Activated gamma-delta T cell treated with Interleukin-2 at 50 U/mL for 16 hours (primary cell): ENCODE measurements at places on chromosomes 2 and 18.

DNA sequence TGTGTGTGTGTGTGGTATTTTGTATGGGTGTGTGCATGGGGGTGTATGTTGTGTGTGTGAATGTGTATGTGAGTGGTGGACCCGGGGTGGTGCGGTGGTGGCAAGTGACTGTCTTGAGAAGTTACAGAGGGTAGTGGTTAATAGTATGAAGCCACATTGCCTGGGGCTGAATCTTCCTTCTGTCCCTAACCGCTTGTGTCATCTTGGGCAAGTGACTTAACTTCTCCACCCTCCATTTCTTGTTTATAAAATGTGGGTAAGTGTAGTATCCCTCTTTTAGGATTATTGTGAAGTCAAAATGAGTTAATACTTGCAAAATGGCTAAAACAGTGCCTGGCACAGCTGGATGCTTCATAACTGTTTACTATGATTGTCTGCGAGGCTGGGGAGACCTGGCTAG, 63.5 kb downstream of the MYCN start:
- DNase-seq: no peak

- no peak for DNase-seq
These were observed 13.7 kb upstream of the TRAF3IP1 start for GRCh38 chr2:238306672-238306998.

- DNase-seq: no peak
These were observed 585.9 kb downstream of the ZEB2 start for GRCh38 chr2:143933946-143934569.

GRCh38 chr2:221521233-221521845, 50.8 kb downstream of the EPHA4 start:
- no peak for DNase-seq

- no peak for DNase-seq
These were observed 40.0 kb upstream of the MCM6 start for GRCh38 chr2:135916207-135916606.

GRCh38 chr2:155583674-155584195, 748.8 kb downstream of the NR4A2 start:
- DNase-seq: no peak

DNA sequence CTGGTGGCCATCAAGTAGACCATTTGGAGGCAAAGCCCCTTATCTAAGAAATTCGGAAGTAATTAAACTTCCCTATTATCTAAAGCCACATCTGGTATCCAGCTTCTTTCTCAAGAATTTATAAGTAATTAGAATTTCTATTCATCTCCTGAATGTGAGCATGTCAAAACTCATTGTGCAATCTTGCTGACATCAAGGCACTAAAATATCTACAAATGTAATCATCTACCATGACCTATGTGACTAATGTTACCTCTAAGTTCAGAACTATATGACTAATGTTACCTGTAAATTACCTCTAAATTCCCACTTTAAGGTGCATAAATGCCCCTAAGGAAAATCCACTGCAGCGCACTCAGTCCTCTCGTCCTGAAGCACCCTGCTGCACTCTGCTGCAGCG, 773.0 kb downstream of the CPS1 start:
- no peak for DNase-seq

- DNase-seq: no peak
These were observed 30.1 kb upstream of the GTF2A1L start for GRCh38 chr2:48587560-48587959.

- no peak for DNase-seq
These were observed 40.7 kb upstream of the PCBP1 start for GRCh38 chr2:70046534-70046933.

DNA sequence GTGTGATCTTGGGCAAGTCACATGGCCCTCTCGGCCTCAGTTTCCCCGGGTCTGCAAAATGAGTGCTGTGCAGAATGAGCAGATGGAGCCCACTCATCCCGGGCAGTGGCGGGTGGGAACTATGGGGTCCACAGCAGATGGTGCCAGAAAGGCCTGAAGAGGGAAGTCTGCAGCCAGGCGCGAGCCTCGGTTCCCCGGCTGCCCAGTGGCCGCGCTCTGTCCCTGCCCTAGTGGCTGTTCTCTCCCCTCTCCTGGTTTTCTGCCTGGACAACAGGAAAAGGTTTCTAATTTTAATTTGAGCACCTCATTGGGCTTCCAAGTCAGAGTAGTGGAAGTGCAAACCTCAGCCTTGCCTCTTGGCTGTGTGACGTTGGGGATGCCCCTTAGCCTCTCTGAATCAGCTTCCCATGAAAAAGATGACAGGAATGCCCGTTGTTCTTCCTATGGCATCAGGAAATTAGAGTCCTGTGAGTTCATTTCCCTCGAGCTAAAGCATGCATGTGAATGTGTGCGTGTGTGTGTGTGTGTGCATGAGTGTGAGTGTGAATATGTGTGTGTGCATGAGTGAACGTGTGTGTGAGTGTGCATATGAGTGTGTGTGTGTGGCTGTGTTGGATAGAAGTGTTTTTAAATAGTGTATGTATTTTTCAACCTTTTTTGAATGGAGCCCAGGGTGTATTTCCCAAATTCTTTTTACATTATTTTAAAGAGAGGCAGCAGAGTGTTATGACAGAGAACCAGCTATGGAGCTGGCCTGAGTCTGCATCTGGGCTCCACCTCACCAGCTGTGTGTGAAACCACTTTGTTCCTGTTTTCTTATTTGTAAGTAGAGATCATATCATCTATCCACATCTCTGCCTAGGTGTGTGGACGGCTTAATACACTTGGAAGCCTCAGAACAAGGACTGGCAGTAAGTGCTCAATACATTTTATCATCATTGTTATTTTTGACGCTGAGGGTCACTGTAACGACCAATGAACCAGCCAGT, 41.3 kb downstream of the RRM2 start:
- DNase-seq: no peak
